ENCODE measurements at places on chromosomes 6 and 20.

DNA sequence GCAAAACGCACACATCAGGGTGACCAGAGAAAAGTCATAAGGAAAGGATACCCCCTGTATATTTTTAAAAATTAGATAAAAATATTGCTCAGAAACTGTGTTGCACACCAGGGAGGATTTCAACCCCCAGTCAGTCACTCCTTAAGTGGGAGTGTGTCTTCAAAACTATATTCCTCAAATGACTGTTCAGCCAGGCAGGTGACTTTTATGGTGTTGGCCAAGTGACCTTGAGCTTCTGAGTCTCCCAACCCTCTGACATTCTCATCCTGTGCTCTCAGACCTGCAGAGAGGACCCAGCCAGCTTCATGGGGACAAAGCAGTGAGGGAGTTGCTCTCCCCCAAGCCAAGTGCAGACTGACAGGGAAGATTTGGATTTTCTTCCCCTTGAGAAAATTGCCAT, 311.9 kb upstream of the JARID2 start:
- no peak for DNase-seq

GRCh38 chr20:13220904-13221297, at the start of gene ISM1:
Gene ISM1 (plus strand): TSS chr20:13221274. CDS start chr20:13221777, 503 bp downstream.
- no peak for DNase-seq

- DNase-seq, result no peak
Measured at GRCh38 chr6:40274058-40274457, 313.1 kb downstream of the LRFN2 start.

GRCh38 chr6:3697609-3698008, 53.9 kb downstream of the PXDC1 start:
- no peak for DNase-seq

DNA sequence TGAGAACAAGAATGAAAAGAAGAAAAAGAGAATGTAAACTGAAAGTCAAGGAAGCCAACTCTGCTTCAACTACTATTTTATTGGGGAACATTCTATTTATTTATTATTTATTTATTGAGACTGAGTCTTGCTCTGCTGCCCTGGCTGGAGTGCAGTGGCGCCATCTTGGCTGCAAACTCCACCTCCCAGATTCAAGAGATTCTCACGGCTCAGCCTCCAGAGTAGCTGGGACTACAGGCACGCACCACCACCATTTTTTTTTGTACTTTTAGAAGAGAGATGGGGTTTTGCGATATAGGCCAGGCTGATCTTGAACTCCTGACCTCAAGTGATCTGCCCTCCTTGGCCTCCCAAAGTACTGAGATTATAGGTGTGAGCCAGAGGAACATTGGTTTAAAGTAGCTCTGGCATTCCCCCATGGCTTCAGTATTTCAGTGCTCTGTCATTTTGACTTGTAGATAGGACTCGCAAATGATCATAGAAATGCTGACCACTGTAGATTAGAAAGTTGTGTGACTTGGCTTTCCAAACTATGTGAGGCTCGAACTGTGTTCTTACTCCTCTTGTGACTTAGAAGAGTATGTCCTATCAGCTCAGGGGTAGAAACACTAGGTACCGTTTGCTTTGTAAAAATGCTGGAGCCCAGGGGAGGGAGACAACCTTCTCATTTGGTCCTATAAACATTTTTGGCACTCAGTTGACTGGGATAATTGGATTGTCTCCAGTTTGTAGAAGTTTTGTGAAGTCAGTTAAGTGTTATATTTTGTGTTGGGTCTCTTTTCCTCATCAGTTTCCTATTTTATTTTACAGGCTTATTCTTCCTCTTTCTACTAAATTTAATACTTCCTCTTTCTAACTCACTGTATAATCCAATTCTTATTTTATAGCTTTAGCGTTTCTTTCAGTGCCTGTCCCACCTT, 544.9 kb upstream of the CITED2 start:
- no peak for DNase-seq

DNA sequence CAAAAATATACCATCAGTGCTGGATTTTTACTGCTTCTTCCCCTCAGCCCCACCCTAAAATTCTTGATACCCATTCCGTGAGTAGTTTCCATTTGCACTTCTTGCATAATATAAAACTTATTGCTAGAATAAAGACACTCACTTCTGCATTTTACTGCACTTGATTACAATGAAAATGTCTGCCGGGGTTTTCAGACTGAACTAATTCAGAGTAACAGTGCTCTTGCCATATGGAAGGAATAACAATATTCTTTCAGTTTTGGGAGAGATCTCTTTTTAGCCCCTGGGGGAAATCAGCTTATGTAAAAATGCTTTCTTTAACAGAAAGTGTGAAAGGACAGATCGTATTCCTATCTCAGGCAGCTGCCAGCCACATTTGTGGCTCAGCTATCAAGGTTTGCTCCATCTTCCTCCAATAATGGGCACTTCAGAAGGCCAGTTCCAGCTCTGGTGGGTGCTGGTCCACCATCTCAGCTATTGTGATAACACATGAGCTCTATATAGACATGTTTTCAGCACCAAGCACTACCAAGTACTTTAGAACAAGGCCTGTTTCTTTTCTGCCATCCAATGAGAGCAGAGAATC, 8.9 kb downstream of the SMLR1 start:
- no peak for DNase-seq

- DNase-seq, result peak; percentile 85
Measured at GRCh38 chr20:23161968-23162696, 76.0 kb upstream of the CD93 start.

DNA sequence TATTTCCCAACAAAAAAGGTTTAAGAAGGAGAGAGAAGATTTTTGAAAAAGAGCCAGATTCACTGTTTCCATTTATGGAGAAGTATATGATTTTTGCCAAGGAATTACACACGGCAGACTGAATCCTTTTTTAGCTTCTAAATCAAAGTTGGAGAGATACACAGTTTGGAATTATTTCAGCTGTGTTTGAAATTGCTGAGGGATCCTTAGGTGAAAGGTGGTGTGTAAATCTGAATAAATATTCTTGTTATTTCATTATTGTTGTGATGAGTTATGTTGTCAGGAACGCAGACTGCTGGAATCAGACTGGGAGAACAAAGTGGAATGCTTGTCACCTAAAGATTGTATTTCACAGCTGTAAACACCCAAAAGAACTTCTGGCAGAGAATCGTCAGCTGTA, 168.5 kb upstream of the AKIRIN2 start:
- DNase-seq, result no peak

GRCh38 chr6:2222275-2222842, 23.0 kb downstream of the GMDS start:
- DNase-seq, result no peak

DNA sequence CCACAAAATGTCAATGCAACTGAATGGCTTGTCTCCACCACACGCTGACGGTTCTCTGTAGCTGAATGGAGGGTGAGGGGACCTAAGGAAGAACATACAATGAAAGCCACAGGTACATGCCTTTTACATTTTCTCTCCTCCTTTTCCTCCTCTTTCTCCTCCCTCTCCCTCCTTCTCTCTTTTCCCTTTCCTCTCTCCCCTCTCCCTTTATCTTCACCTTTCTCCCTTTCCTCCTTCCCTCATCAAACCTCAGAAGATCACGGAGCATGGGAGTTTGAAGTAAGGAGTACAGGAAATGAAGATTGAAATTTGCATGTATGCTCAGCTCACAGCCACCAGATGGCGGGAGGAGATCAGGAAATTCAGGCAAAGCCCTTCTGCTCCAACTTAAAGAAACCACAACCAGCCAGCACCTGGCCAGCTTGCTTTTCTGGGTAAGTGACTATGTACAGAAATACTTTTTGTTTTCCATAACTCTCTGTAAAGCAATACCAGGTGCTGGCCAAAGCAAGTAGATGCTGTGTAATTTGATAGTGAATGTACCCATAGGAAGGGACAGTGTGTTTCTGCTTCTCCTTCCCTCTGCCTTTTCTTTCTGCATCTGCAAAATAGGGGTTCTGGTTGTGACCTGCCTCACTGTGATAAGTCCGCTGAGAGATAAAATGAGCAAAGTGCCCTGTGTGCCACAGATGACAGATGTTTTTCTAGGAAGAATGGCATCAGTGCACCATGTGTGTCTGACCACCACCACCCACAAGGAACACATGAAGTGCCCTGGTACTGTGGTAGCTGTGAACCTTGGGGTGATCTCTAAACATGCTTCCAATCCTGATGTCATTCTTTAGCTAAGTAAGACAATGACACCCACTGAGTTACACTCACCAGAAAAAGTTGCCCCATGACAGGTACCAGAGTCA, 18.6 kb upstream of the FOXO3 start:
- peak; percentile 79 for DNase-seq

- DNase-seq, result no peak
Measured at GRCh38 chr20:46811224-46812084, 83.2 kb upstream of the EYA2 start.

DNA sequence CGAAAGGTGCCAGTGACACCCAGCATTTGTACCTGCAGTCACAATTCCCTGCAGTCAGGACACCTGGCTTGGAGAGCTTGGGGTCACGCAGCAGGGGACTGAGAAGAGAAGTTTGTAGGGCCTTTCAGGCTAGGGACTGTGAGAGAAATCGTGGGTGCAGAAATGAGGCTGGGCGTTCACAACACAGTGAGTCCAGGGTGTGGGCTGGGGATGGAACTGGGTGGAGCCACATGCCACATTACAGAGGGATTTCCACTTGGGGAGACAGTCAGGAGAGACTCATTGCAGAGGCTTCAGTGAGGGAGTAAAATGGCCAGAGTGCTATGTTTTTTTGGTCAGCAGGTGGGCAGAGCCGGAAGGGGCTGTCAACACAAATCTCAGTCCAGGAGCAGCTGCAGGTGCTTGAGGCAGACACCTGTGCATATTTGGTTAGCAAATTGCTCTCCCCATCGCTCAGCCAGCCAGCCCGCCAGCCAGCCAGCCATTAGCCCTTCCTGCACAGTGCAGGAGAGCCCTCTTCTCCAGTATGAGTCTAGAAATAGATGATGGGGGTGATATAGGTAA, 7.4 kb downstream of the ITPR3 start:
- no peak for DNase-seq

- DNase-seq, result no peak
Measured at GRCh38 chr20:10595985-10596384, 77.8 kb downstream of the JAG1 start.

DNA sequence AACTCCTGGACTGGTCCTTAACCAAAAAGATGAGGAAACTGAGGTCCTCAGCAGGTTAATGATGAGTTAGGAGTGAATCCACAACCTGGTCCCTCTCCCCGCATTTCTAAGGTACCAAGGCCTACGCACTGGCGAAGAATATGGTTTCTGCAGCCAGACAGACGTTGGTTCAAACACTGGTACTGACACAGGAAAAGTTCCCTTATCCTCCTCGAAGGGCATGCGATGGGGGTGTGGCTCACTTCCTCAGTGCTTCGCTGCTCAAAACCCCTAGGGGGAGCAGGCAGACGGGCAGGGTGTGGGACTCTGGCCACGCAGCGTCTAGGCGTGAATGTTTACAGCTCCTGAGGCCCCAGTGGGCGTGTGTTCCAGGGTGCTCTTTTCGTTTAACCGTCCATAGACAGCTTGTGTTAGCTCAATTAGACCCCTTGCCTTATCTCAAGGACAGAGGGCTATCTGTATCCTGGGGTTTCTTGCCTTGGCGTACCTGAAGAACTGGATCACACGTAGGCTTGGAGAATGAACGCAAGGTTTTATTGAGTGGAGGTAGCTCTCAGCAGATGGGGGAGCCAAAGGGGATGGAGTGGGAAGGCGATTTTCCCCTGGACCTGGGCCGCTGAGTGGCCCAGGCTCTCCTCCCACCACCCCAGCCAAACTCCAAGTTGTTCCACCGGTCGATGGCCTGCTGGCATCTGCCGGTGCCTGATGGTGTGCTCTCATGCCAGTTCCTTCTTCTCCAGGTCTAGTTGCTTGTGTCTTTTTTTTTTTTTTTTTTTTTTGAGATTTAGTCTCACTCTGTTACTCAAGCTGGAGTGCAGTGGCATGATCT, 31.8 kb upstream of the PTPN1 start:
- DNase-seq, result peak; percentile 88

GRCh38 chr6:3381233-3381921, 75.5 kb downstream of the SLC22A23 start:
- peak; percentile 55 for DNase-seq

- no peak for DNase-seq
Measured at GRCh38 chr6:390914-391558, 516 bp upstream of the IRF4 start.

DNA sequence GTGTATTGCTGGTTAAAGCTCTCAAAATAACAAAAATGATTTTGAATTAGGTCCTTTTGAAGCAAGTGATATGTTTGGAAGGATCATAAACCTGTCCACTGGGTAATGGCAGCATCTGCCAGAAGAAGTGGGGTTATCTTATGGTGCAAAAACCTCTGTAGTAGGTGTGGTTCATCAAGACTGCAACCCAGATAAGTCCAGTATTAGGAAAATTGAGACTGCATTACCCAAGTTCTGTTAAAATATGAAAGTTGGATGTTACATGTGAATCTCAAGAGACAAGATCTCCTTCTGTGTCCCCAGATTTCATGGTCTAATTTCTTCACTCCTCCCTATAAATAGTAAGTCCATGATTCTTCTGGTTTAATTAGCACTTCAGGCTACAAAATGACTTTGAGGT, 59.4 kb downstream of the RPRD1B start:
- peak; percentile 75 for DNase-seq
